SJSA1 (cell line): ENCODE measurements at places on chromosomes 3 and 15.
A peak's percentile ranks its signal among the peaks of the same experiment; 100 is the strongest.

GRCh38 chr3:51798411-51798963 lies 19.4 kb upstream of the IQCF6 start:
- H3K4me3 ChIP-seq, result no peak overlapping the region
- no peak overlapping the region for H3K27ac ChIP-seq
- no peak for DNase-seq
- no peaks in the 10 kb centered on the region for H3K4me1 ChIP-seq

GRCh38 chr3:150384296-150385212 lies 23.5 kb upstream of the TSC22D2 start:
- H3K27ac ChIP-seq, result no peak overlapping the region
- no peak overlapping the region for H3K4me3 ChIP-seq
- no peaks in the 10 kb centered on the region for H3K27me3 ChIP-seq
- 0 out of 2 replicates have a peak, but pooled peaks cover 2% of the 10 kb centered on the region for H3K4me1 ChIP-seq

- H3K27ac ChIP-seq, result no peak overlapping the region
- no peaks in the 10 kb centered on the region for H3K36me3 ChIP-seq
- DNase-seq, result no peak
- no peaks in the 10 kb centered on the region for H3K27me3 ChIP-seq
- H3K4me3 ChIP-seq, result no peak overlapping the region
- H3K4me1 ChIP-seq, result peaks cover 10% of the 10 kb centered on the region; the same call in 1 of the 2 replicates
These were observed 44.8 kb downstream of the FOXL2 start for GRCh38 chr3:138902171-138902570.

GRCh38 chr3:73072634-73073033 lies 11.2 kb downstream of the EBLN2 start:
- no peak overlapping the region for H3K27ac ChIP-seq
- no peak for DNase-seq
- H3K27me3 ChIP-seq, result no peaks in the 10 kb centered on the region
- H3K36me3 ChIP-seq, result peaks cover 8% of the 10 kb centered on the region

- no peak overlapping the region for H3K4me3 ChIP-seq
- peaks cover 35% of the 10 kb centered on the region for H3K4me1 ChIP-seq
- no peaks in the 10 kb centered on the region for H3K36me3 ChIP-seq
These were observed 1.3 kb downstream of the OCA2 start for GRCh38 chr15:28097656-28098359.

- H3K27ac ChIP-seq, result no peak overlapping the region
- H3K4me3 ChIP-seq, result no peak overlapping the region
- DNase-seq, result no peak
- H3K36me3 ChIP-seq, result no peaks in the 10 kb centered on the region
- H3K4me1 ChIP-seq, result no peaks in the 10 kb centered on the region; the same call in 1 of the 2 replicates
These were observed 78.0 kb downstream of the CPN2 start for GRCh38 chr3:194272861-194273742.

GRCh38 chr3:122058294-122058693 lies 3.1 kb downstream of the CD86 start:
- H3K36me3 ChIP-seq, result no peaks in the 10 kb centered on the region
- H3K4me3 ChIP-seq, result no peak overlapping the region
- no peak for DNase-seq
- no peaks in the 10 kb centered on the region for H3K4me1 ChIP-seq

- H3K27me3 ChIP-seq, result no peaks in the 10 kb centered on the region
- H3K4me3 ChIP-seq, result no peak overlapping the region
- no peaks in the 10 kb centered on the region for H3K4me1 ChIP-seq
- no peak for DNase-seq
- no peak overlapping the region for H3K27ac ChIP-seq
- H3K36me3 ChIP-seq, result no peaks in the 10 kb centered on the region
These were observed 597.7 kb downstream of the OTOL1 start for GRCh38 chr3:162094301-162094700.

DNA sequence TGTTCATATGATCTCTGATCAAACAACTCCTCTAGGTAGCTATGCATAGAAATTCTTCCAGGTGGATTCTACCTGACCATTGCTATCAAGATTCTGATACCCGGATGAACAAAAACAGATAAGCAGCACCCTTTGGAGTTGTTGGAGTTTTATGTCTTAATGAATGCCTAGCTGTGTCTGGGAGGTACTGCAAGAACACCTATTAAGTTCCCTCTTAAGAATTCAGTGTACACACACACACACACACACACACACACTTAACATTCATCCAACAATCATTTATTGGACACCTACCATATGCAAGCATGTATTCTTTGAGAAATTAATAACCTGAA lies 58.1 kb upstream of the FNDC3B start:
- peaks cover 5% of the 10 kb centered on the region for H3K4me1 ChIP-seq
- H3K36me3 ChIP-seq, result no peaks in the 10 kb centered on the region
- H3K4me3 ChIP-seq, result no peak overlapping the region
- DNase-seq, result no peak

DNA sequence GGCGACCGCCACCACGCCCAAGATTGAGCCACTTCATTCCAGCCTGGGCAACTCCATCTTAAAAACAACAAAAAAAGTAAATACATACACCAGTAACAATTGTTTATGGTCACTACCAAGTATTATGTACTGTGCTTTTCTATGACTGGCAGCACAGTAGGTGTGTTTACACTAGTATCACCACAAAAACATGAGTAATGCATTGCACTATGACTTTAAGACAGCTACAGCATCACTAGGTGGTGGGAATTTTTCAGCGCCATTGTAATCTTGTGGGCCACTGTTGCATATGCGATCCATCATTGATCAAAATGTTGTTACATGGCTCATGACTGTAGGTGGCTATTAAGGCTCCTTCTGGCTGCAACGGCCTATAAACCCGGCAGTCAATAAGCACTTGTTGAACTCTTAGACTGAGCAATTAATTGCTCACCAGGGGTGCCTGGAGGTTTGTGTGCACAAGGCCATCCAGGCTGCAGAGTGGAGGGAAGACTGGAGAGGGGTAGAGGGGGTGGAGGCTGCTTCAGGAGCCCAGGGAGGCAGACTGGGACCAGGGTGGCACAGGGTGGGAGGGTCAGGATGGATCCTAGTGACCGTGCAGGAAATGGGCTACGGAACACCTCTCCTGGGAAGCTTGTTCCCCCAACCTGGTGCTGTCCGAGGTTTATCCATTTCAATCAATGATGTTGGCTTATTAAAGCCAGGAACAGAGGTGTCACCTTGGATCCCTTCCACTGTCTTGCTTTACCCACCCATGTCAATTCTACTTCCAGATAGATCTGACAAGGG lies 17.9 kb upstream of the COPG1 start:
- peak; percentile 49 for DNase-seq
- H3K27ac ChIP-seq, result peak overlapping the region; percentile 50
- peaks cover 36% of the 10 kb centered on the region for H3K4me1 ChIP-seq
- H3K4me3 ChIP-seq, result no peak overlapping the region
- no peaks in the 10 kb centered on the region for H3K36me3 ChIP-seq

GRCh38 chr15:90501898-90502297 lies 27.8 kb upstream of the CRTC3 start:
- no peaks in the 10 kb centered on the region for H3K4me1 ChIP-seq
- no peaks in the 10 kb centered on the region for H3K27me3 ChIP-seq
- peaks cover 50% of the 10 kb centered on the region for H3K36me3 ChIP-seq
- no peak overlapping the region for H3K27ac ChIP-seq
- DNase-seq, result no peak
- no peak overlapping the region for H3K4me3 ChIP-seq

GRCh38 chr3:126100634-126101301 lies 16.8 kb upstream of the SLC41A3 start:
- no peak overlapping the region for H3K4me3 ChIP-seq
- H3K4me1 ChIP-seq, result peaks cover 17% of the 10 kb centered on the region
- H3K36me3 ChIP-seq, result no peaks in the 10 kb centered on the region
- H3K27ac ChIP-seq, result no peak overlapping the region
- DNase-seq, result peak; percentile 72

GRCh38 chr3:170145278-170145677 lies 36.3 kb downstream of the PHC3 start:
- H3K27me3 ChIP-seq, result no peaks in the 10 kb centered on the region
- H3K36me3 ChIP-seq, result peaks cover 41% of the 10 kb centered on the region
- H3K4me3 ChIP-seq, result no peak overlapping the region
- no peak for DNase-seq
- H3K27ac ChIP-seq, result no peak overlapping the region
- H3K4me1 ChIP-seq, result no peaks in the 10 kb centered on the region

GRCh38 chr15:91530956-91531582 lies 322.4 kb upstream of the SLCO3A1 start:
- H3K36me3 ChIP-seq, result no peaks in the 10 kb centered on the region
- DNase-seq, result no peak
- H3K4me3 ChIP-seq, result no peak overlapping the region
- H3K27ac ChIP-seq, result no peak overlapping the region
- H3K27me3 ChIP-seq, result no peaks in the 10 kb centered on the region

GRCh38 chr3:160801386-160802118 lies 45.5 kb downstream of the PPM1L start:
- DNase-seq, result no peak
- peaks cover 10% of the 10 kb centered on the region; the same call in 1 of the 2 replicates for H3K27me3 ChIP-seq
- no peaks in the 10 kb centered on the region for H3K4me1 ChIP-seq
- H3K4me3 ChIP-seq, result no peak overlapping the region
- no peaks in the 10 kb centered on the region for H3K36me3 ChIP-seq

DNA sequence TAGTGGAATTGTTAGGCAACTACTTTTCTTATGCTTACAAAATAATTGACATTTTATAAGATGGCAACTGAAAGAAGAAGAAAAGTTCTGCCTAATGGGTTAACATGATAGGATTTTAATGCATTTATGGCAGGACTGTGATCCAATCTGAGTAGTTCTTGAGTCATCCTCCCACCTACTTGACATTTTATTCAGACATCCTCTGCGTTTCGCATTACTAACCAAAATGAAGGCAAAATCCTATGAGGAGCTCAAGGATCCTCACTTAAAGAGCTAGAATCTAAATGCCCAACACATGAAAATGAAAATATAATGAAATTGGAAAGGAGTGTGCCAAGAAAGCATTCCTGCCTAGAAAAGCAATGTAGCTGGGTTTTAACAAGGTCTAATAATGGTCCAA lies 581.1 kb upstream of the SEMA6D start:
- H3K4me1 ChIP-seq, result no peaks in the 10 kb centered on the region
- no peaks in the 10 kb centered on the region for H3K36me3 ChIP-seq
- no peaks in the 10 kb centered on the region for H3K27me3 ChIP-seq
- H3K27ac ChIP-seq, result no peak overlapping the region
- DNase-seq, result no peak

DNA sequence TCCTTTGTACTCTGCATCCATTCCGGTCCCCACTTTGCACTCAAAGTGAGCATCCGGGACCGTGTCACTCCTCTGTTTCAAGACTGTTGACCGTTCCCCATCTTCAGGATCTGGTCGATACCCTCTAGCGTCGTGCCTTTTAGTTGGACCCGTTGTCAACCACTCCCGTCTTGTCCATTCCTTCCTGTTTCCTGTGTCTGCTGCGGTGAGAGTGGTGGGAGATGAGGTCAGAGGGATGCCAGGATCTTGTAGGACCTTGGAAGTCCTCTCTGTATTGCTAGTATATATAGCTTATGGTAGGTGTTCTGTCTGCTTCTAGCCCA lies 624 bp downstream of the BRK1 start:
- peak overlapping the region; percentile 32 for H3K27ac ChIP-seq
- peak; percentile 50 for DNase-seq
- H3K36me3 ChIP-seq, result peaks cover 21% of the 10 kb centered on the region
- H3K4me1 ChIP-seq, result peaks cover 8% of the 10 kb centered on the region

DNA sequence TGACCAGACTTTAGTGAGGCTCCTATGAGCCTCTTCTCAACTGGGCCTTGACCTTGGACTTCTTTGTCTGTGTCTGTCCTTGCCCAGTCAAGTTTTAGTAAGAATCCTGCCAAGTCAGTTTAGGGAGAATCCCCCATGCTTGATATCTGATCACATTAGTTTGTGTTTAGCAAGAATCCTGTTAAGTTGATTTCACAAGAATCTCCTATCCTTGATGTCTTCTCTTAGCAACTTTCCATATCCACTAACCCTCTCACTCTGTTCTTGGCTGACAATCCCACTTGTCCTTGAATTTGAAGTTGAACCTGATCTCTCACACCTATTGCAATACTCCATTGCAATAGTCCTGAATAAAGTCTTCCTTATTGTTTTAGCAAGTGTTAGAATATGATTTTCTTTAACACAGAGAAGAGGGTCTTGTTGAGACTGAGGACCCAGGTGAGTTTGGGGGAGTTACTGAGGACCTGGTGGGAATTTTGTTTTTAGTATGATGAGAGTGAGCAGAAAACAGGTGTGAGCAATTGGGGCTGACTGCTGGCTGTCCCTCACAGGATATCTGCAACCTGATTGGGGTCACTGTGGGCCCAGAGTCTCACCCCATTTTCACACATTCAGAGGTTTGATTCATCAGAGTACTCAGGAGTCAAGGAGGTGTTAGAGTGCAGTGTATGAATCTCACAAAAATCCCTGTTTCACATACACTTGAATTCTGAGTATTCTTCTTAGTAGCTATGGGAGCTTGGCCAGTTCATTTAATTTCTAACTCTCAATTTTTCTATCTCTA lies 39.9 kb upstream of the TNFAIP8L3 start:
- no peak overlapping the region for H3K27ac ChIP-seq
- H3K27me3 ChIP-seq, result no peaks in the 10 kb centered on the region
- DNase-seq, result no peak

GRCh38 chr3:149466192-149466591 lies 8.3 kb upstream of the TM4SF4 start:
- H3K36me3 ChIP-seq, result no peaks in the 10 kb centered on the region
- H3K27me3 ChIP-seq, result no peaks in the 10 kb centered on the region
- H3K4me3 ChIP-seq, result no peak overlapping the region
- peaks cover 51% of the 10 kb centered on the region for H3K4me1 ChIP-seq
- peak; percentile 80 for DNase-seq
- peak overlapping the region; percentile 89 for H3K27ac ChIP-seq

- no peak overlapping the region for H3K27ac ChIP-seq
- H3K4me3 ChIP-seq, result no peak overlapping the region
- no peaks in the 10 kb centered on the region for H3K27me3 ChIP-seq
- DNase-seq, result no peak
These were observed 36.0 kb downstream of the USP13 start for GRCh38 chr3:179688850-179689249.

GRCh38 chr3:169604118-169604517 lies 59.4 kb downstream of the MECOM start:
- no peak overlapping the region for H3K4me3 ChIP-seq
- no peak for DNase-seq
- H3K27ac ChIP-seq, result no peak overlapping the region
- peaks cover 5% of the 10 kb centered on the region; the same call in 1 of the 2 replicates for H3K27me3 ChIP-seq
- no peaks in the 10 kb centered on the region for H3K36me3 ChIP-seq

DNA sequence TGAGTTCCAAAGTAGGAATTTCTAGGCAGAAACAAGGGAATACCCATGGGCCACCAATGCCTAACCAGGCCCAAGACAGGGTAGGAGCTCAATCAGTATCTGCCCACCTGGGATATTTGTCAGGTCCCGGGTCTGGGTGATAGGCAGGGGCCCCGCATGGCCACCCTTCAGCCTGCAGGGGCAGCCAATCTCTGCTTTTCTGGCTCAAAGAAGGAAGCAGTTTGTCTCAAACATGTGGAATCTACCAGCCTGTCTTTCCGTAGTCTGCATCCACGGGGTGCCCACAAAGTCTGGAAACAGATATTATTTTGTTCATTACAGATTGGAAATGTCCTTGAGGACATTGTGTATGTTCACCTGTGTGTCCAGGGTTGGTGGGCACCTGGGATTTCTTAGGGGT lies 56.2 kb downstream of the CEMIP start:
- no peak overlapping the region for H3K27ac ChIP-seq
- H3K4me1 ChIP-seq, result no peaks in the 10 kb centered on the region
- no peaks in the 10 kb centered on the region for H3K27me3 ChIP-seq
- H3K4me3 ChIP-seq, result no peak overlapping the region
